Breast epithelium (tissue), 4 donors: ENCODE measurements at places on chromosomes 2 and 18. TPM values are rescaled to one million over a fixed set of nuclear protein-coding genes. Genes with fewer than 3 reads are reported as not detected.

ANKRD30B gene
- total RNA-seq, result not detected

STEAP3 gene
- total RNA-seq, result 52.2 TPM

ARHGAP28 gene
- 13.0 TPM for total RNA-seq

SFTPB gene
- not detected for total RNA-seq

IL1RN gene
- total RNA-seq, result 1.6 TPM

SLC9A2 gene
- total RNA-seq, result 0.16 TPM

HRH4 gene
- 0.29 TPM for total RNA-seq

DNA sequence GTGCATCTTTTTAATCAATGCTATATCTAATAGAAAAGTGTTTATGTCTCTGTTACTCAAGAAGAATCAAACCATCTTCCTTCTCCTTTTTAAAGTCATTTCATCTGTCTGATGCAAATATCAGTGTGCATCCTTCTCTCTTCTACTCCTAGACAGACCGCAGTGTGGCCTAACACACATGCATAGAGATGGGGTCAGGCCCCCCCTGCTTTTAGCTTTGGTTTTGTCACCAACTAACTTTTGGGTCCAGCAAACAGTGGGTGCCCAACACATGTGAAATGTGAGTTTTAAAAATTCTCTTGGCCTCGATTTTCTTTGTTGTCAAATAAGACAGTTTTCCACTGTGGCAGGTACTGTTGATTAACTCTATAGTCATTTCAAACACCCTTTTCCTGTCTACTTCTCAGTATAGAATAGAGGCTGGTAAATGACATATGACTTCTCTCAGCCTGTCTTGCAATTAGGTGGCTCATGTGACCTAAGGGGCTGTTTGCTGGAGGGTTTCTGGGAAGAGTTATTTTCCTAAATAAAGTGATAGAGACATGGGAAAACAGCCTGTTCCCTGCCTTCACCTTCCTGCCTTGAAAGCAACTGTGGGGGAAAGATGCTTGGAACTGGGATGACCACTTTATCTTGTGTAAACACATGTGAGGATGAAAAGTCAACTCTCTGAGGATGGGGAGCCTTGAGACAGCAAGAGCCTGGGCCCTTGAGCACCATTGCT is 65.7 kb upstream of the DARS1 start:
- H3K4me3 ChIP-seq, result no peak overlapping the region
- H3K27me3 ChIP-seq, result no peaks in the 10 kb centered on the region
- no peak overlapping the region for H3K27ac ChIP-seq
- no peak for DNase-seq
- no peaks in the 10 kb centered on the region for H3K4me1 ChIP-seq

DNA sequence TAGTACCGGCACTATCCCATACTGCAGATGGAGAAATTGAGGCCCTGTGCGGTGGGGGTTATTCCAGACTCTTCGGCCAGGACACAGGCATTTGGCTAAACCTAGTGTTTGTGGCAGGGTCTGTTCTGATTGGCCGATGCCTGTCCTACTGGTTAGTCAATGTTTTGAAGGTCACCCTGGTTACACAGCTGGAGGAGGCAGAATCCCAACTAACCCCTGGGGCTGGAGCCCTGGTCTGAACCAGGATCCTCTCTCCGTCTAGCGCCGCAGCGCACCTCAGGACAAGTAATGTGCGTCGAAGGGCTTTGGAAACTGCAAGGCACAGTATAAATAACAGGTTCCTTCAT is 19.4 kb downstream of the TEX44 start:
- peaks cover 20% of the 10 kb centered on the region for H3K4me1 ChIP-seq
- peak; percentile 71 for DNase-seq
- H3K27me3 ChIP-seq, result no peaks in the 10 kb centered on the region
- H3K27ac ChIP-seq, result peak overlapping the region; percentile 99
- H3K4me3 ChIP-seq, result peak overlapping the region; percentile 67

DNA sequence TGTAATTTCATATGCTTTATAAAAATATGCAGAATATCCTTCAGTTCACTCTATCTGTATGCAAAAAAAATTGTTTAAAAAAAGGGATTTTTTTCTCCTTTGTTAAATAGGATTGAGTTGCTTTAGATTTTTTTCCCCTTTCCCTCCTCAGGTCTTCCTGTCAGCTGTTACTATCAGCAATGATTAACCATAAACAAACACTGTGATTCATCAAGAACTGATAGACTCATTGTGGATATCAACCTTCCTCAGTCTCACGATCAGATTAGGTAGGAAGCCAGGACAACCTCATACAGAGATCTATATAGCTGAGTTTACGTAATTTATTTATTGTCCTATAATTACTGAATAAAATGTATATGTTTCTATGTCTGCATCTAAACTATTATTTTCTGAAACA is 2136.2 kb upstream of the CELF4 start:
- H3K27ac ChIP-seq, result no peak overlapping the region
- no peaks in the 10 kb centered on the region for H3K4me1 ChIP-seq
- H3K36me3 ChIP-seq, result no peaks in the 10 kb centered on the region

DNA sequence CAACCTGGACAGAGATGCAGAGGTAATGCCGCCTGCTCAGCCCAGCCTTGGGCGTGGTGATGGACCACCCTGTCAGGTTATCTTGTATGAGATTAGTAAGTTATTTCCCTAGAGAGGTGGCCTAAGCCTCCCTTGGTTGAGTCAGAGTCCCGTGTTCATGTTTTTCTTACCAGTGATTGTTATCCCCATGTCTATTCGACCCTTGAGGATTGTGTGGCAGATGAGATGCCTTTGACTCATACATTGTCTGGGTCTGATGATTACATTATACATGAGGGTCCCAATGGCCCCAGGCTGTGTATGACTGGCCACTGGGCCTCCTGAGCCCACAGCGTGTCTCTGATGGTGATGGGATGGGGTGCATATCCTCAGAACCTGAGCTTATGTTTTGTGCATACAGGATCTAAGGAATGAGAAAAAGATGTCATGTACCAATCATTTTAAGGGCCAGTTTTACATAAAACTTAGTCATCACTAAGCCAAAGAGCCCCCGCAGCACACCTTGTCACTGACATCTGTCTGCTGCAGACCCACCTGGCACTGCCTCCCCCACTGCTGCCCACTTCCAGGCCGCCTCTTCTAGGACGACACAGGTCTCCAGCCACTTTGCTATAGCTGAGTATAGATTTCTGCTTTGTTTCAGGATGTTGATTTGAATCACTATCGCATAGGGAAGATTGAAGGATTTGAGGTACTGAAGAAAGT is 7.7 kb downstream of the PPP1R7 start:
- no peak overlapping the region for H3K4me3 ChIP-seq
- H3K4me1 ChIP-seq, result no peaks in the 10 kb centered on the region
- no peaks in the 10 kb centered on the region for H3K27me3 ChIP-seq
- no peak for DNase-seq
- no peaks in the 10 kb centered on the region for H3K36me3 ChIP-seq
- H3K27ac ChIP-seq, result no peak overlapping the region

GRCh38 chr18:9477509-9477908 is 2.2 kb downstream of the RALBP1 start:
- H3K36me3 ChIP-seq, result no peaks in the 10 kb centered on the region
- H3K4me3 ChIP-seq, result no peak overlapping the region
- no peak for DNase-seq
- H3K4me1 ChIP-seq, result no peaks in the 10 kb centered on the region
- H3K27ac ChIP-seq, result no peak overlapping the region

DNA sequence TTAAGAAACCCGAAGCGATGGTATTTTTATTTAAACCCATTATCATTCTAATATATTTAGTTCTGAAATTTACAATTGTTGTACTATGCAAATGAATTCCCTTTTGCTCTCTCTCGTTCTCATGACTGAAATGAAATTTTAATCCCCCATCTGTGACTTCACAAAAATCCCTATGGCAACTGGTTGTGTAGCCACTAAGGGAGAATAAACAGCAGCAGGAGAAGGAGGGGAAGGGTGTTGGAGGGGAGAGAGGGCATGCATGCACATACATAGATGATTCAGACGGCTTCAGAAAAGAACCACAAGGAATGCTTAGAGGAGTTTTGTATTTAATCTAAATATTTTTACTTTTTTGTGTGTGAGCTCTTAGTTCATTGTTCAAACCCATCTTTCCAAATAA is 36.8 kb downstream of the CPS1 start:
- H3K36me3 ChIP-seq, result no peaks in the 10 kb centered on the region
- no peaks in the 10 kb centered on the region for H3K27me3 ChIP-seq
- no peaks in the 10 kb centered on the region for H3K4me1 ChIP-seq
- H3K27ac ChIP-seq, result no peak overlapping the region
- H3K4me3 ChIP-seq, result no peak overlapping the region

DNA sequence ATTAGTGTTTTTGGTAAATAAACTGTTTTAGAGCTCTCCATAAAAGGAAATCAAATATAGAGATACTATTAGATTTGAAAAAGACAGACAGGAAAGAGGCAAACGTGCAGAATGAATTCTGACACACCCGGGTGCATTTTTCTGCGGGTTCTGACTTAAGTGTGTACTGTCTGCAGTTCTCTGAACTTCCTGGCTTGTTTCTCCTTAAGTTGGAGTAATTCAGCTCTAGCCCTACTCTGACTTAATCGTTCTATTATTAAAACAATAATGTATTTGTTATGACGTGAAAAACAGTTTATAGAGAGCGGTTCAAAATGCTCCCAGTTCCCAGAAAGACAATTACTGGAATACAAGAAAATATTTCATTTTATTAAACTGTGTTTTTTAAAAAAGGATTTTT is 305.9 kb downstream of the ARHGAP15 start:
- no peaks in the 10 kb centered on the region for H3K4me1 ChIP-seq
- no peak overlapping the region for H3K4me3 ChIP-seq
- no peak overlapping the region for H3K27ac ChIP-seq
- no peaks in the 10 kb centered on the region for H3K27me3 ChIP-seq

GRCh38 chr2:64466478-64467085 is 12.6 kb downstream of the LGALSL start:
- H3K4me3 ChIP-seq, result no peak overlapping the region
- H3K27me3 ChIP-seq, result no peaks in the 10 kb centered on the region
- no peaks in the 10 kb centered on the region for H3K36me3 ChIP-seq
- no peak for DNase-seq

GRCh38 chr18:55983433-55983832 is 395.4 kb upstream of the TCF4 start:
- no peak for DNase-seq
- no peak overlapping the region for H3K4me3 ChIP-seq
- H3K27me3 ChIP-seq, result no peaks in the 10 kb centered on the region
- no peaks in the 10 kb centered on the region for H3K4me1 ChIP-seq
